ENCODE measurements at places on chromosomes 7 and 10.

DNA sequence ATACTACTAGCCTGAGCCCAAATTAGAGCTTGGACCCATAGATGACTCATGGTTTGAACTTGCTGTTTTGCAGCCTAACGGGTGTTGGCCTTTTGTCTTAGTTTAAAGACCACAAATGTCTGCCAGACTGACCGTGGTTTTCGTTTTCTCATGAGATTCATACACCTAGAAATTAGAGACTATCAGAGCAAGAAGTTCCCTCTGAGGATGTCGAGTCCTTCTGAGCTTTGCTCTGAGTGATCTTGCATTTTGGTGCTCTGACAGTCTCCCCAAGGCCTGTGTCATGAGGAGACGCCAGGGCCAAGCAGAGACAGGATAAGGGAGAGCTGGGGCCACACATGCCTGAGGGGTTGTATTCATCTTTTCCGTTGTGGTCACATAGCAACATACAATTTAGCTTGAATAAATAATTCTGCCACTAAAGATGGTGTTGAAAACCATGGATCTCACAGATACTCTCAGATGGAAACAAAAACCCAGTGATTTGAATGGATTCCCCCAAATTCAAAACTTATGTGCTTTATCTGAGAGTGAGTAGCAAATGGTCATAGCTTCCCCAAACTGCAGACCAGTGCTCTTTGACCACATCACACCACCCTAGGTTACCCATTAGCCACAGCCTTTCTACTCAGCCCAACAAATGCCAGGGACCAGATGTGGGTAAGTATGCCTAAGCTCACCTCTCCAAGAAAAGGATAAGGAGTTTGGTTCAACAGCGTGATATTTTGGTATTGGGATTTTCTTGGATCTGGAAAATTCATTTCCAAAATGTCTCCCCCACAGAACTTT lies 762.0 kb upstream of the IGFBP3 start:
- peak; percentile 87 for DNase-seq

GRCh38 chr7:85023066-85023712 lies 163.7 kb downstream of the SEMA3D start:
- peak; percentile 58 for DNase-seq

- no peak for DNase-seq
Observed at GRCh38 chr10:75435291-75435690, 3.9 kb downstream of the LRMDA start.

- no peak for DNase-seq
Observed at GRCh38 chr10:366186-366585, 230.9 kb downstream of the ZMYND11 start.

GRCh38 chr10:111865550-111865949 lies 318.0 kb downstream of the GPAM start:
- no peak for DNase-seq

DNA sequence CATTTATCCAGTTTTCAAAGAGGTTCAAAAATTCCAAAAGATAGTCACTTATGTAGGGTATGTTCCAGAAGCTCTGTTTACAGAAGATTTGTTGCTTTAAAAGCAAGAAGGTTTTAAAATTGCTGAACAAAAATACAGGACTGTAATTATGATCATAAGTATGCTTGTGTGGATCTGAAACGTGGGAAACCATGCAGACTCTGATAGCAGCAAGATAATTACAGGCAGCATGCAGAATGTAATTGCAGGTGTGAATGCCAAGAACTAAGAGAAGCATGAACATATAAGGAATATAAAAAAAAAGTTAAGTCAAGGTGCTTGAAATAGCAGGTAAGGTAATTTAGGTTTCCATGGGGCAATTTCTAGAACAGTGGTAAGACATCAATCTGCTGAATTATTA lies 405.7 kb downstream of the ARL4A start:
- no peak for DNase-seq

DNA sequence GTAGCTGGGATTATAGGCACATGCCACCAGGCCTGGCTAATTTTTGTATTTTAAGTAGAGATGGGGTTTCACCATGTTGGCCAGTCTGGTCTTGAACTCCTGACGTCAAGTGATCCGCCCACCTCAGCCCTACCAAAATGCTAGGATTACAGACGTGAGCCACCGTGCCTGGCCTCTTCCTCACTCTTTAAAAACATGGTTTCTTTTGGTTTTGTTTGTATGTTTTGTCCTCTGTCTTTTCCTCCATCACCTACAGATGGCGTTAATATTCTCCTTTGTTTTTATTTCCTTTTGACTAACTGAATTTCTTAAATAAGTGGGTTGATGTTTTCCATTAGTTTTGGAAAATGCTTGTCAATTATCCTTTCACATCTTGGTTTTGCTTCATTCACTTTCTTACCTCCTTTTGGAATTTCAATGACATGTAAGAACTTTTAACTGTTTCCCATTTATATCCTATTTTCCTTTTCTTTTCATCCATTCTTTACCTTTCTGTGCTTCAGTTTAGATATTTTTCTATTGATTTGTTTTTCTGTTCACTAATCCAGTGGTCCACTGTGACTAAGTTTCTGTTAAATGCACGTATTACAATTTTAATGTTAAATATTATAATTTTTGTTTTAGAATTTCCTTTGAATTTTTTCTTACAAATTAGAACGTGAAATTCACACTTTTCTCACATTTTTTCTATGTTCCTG lies 104.1 kb downstream of the ZNF467 start:
- DNase-seq = peak; percentile 46

DNA sequence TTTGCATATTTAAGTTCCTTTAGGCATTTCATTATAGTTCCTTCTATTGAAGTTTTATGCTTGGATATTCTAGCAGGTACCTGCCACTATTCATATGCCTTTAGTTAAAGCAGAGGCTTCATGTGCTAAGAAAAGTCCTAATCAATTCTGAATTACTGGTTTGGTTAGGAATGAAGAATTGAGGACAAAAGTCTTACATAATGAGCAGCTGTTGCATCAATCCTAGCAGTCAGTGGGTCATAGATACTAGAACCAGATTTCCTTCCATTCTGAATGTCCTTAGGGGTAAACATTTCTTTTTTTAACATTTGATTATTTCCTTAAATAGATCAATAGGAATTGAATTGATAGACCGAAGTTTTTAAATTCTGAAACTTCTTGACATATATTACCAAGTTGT lies 59.2 kb downstream of the CDK13 start:
- no peak for DNase-seq

- no peak for DNase-seq
Observed at GRCh38 chr10:63972949-63973827, 452.0 kb downstream of the REEP3 start.

- DNase-seq = no peak
Observed at GRCh38 chr7:69651101-69651590, 52.9 kb downstream of the AUTS2 start.

GRCh38 chr10:129756912-129757901 lies 206.9 kb downstream of the EBF3 start:
- no peak for DNase-seq

DNA sequence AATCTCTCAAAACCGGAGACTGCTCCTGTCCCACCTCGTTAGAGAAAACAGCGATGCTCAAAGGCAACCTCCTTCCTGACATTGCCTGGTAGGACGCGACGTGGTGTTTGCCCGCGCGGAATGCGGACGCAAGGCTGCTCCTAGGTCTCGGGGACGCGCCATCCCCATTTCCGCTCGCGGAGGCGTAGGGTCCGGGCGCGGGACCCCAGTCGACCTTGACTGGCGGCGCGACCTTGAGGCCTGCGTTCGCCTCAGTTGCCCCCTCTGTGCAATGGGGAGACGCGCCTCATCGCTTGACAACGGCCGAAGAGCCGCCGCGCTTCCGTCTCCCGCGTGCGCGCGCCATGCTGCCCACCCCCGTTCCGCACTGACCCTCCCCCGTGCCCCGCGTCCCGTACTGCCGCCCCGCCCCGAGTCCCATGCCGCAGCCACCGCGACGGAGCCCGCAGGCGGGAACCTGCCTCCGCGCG lies 412 bp upstream of the PPIA start:
- DNase-seq = peak; percentile 71

DNA sequence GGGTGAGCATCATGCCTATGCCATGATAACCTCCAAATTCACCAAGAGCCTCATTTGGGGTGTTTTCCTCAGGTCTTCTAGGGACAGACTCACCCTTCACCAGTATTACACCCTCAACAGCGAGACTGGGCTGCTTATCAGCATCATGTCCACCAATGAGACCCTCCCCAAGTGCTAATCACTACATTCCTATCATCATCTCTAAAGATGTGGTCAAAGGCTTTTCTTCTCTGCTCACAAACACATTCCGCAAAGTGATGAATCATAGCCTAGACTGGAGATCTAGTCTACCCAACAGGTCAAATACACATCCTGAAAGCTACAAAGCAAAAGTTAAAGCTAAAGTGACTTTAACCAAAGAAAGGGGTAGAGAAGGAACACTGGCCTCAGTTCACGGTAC lies 75.3 kb upstream of the C7orf33 start:
- DNase-seq = no peak

DNA sequence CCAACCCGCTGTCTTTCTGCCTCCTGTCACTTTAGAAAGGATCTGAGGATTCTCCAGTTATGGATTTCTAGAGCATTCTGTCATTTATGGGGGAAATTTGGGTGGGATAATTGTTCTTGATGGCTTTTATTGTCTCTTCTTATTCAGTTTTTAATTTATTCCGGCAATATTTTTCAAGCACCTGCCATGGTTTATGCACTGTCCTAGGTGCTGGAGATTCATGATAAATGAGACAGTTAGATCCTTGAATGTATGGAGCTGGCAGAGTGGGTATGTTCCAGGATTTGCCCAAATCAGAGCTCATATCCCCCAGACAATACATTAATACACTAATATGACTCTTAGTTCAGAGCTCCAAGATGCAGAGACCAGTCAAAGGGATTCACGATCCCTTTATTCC lies 146.8 kb upstream of the PRKCQ start:
- DNase-seq = no peak

- peak; percentile 4 for DNase-seq
Observed at GRCh38 chr7:120272701-120273475, at the start of gene KCND2. Gene KCND2, plus strand, starts transcription at chr7:120273175.

DNA sequence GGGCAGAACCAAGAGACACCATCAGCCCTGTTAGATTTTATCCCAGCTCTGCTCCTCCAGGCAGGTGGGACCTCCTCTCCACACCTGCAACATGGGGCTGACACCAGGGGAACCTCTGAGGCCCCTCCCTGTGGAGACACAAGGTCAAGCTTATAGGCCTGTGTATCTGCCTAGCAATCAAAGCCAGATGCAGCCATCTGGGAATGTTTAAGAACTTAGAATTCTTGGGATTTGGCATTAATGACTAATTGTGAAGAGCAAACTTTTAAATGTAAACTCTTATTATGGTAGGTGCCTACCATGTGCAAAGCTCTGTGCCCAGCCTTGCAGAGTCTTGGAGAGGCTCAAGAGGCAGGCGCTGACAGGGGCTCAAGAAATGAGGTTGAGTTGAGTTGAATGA lies 52.1 kb downstream of the TBATA start:
- DNase-seq = no peak

GRCh38 chr10:74381291-74381853 lies 230.4 kb downstream of the ADK start:
- DNase-seq = no peak

DNA sequence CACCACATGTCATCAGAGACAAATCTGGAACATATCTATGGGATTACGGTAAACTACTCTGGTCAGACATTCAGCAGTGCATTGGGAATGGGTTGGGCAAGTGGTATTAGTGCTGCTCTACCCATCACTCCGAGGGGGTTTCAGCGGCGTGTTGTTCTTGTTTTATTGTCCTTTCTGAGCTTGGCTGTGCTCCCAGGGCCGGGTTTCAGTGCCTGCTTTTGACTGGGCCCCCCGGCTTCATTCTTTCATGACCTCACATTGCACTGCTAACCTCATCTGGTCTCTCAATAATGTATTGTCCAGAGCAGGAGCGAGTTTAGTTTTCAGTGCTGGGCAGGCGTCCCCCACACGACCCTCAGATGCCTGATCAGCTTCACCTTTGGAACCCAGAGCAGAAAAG lies 364.6 kb downstream of the PAXIP1 start:
- no peak for DNase-seq

DNA sequence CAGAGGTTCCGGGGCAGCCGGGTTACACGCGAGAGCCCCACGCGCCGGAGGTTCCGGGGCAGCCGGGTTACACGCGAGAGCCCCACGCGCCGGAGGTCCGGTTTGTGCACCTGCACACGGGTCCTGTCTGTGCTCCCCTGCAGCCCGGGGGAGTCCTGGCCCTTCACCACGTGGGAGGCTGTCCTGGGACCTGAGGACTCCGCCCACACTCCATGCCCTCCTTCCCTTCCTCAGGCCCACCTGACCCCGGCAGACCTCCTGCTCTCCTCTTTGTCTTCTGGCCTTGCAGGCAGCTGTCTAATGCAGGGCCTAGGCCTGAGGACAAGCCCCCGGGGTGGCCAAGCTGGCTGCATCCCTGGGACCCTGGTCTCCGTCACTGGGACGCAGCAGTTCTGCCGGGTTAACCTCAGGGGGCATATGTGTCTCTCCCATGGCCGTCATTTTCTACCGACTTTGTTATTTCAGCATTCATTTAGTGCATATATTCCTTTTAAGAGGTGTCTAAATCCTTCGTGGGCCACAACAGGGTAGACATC lies 374.6 kb downstream of the DNAJB6 start:
- no peak for DNase-seq

Measured in ELR (cell line).